ENCODE measurements at places on chromosomes 7 and 10.

GRCh38 chr7:122155566-122155965 is 11.5 kb upstream of the AASS start:
- no peak for DNase-seq

GRCh38 chr7:84154991-84155781 is 39.4 kb downstream of the SEMA3A start:
- DNase-seq: no peak

DNA sequence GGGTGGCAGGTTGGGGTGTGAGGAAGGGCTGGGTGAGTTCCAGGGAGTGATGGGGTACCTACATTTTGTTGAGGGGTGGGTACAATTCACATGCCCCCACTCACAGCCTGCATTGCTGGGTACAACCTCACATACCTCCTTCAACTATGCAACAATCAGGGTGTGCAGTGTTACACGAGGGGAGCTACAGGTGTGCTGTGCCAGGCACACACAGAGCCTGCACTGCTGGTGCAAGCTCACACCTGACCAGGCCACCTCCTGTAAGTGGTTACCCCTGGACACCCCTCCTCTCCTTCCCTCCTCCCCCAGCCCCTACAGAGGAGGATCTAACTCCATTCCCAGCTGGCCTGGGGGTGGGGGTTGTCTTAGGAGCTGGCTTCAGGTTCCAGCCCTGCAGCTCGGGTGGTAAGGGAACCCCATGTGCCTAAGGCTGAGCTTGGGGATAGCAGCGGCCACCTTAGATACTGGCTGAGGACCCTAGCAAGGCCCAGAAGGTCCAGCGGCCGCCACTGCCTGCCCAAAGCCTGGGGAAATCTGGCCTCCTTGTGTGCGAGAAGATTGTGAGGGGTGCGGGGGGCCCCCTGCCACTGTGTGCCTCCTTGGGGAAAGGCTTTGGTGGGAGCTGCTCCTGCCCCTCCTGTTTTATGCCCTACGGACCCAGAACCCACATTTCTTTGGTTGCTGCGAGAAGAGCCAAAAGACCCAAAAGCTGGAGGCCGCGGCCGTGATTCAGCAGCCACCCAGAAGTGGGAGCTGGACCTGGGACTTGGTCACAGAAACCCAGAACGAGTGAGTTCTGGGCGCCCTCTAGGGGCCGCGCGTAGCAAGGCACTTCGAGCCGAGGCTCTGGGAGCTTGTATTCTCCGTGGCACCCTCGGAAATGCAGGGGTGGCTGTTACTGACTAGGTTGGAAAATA is 10.8 kb downstream of the TLX1 start:
- peak; percentile 67 for DNase-seq

- DNase-seq: no peak
These were observed 115.9 kb upstream of the ADAM12 start for GRCh38 chr10:126504063-126504760.

- no peak for DNase-seq
These were observed 338.9 kb upstream of the MBL2 start for GRCh38 chr10:53111529-53111928.

DNA sequence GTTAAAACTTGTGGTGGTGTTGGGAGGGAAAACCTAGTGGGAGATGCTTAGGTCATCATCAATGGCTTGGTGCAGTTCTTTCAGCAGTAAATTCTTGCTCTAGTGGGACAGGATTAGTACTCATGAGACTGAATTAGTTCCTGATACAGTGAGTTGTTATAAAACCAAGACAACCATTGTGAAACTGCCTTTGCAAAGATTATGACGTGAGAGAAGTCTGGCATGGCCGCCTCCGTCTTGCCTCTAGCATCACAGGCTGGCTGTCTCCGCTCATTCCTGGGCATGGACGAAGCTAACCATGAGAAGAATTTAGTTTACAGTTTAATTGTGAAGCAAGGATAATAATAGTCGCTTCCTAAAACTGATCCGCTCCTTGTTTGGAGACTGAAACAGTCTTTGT is 186.4 kb downstream of the KIF20B start:
- DNase-seq: no peak

GRCh38 chr7:57398548-57398947 is 51.4 kb upstream of the ZNF716 start:
- no peak for DNase-seq

DNA sequence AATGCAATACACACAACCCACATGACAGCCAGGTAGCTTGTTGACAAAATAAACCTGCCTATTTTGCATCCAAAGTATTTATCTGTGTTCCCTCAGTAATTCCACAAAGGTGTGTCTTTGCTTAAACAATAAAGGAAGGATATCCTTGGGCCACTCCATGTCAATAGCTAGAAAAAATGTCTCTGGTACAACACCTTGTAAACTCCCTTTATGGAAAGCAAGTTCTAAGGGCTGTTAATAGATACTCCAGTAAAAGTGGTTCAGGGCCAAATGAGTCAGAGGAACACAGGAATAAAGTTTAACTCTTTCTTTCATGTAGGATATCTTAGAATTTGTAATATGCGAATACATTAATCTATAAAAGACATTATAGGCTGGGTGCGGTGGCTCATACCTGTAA is 96.9 kb upstream of the LRRTM3 start:
- DNase-seq: no peak

DNA sequence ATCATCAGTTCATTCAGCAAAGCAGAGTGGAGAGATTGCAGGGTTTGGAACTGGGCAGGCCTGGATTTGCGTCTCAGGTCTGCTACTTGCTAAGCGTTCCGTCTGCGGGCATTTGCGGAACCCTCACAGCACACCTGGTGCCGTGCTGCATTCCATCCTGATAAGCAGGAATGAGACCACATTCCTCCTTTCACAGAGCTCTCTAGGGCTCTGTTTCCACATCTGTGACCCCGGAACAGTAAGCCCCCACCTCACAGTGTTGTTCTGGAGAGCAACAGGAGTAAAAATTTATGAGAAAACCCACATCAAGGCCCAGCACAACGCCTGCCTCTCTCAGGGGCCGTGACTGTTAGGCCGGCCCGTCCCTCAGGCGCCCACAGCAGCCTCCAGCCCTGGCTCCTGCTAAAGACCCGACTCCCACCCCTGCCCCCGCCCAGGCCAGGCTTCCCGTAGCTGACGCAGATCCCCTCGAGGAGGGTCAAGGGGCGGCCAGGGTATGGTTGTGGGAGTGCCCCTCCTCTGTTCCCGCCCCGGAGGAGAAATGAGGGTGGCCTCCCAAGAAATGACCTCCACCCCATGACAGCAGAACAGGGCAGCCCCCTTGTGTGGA is 128.9 kb downstream of the RGS10 start:
- DNase-seq: no peak

DNA sequence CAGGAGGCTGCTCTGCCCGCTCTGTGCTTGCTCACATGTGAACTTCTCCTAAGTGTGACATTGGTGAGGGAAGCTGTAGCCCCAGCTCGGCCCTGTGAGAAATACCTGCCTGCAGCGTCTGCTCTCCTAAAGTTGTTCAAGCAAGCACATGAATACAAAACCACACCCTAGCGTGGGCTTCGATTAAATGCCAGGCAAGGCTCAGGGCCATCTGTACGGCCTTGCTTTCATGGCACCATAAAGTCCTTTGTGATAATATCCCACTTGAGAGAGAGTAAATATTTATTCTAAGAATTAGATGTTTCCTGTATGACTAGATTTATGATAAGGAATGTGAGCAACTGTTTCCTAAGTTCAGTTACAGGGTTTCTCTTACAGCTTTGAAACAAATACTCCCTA is 262.8 kb upstream of the KLF14 start:
- DNase-seq: no peak

- no peak for DNase-seq
These were observed 24.9 kb upstream of the JAZF1 start for GRCh38 chr7:28205506-28205905.

GRCh38 chr7:43278088-43278644 is 165.7 kb downstream of the HECW1 start:
- no peak for DNase-seq

GRCh38 chr7:143406002-143406357 is 2.7 kb downstream of the EPHA1 start:
- DNase-seq: no peak

- DNase-seq: no peak
These were observed 20.8 kb upstream of the PAX2 start for GRCh38 chr10:100724531-100725027.

DNA sequence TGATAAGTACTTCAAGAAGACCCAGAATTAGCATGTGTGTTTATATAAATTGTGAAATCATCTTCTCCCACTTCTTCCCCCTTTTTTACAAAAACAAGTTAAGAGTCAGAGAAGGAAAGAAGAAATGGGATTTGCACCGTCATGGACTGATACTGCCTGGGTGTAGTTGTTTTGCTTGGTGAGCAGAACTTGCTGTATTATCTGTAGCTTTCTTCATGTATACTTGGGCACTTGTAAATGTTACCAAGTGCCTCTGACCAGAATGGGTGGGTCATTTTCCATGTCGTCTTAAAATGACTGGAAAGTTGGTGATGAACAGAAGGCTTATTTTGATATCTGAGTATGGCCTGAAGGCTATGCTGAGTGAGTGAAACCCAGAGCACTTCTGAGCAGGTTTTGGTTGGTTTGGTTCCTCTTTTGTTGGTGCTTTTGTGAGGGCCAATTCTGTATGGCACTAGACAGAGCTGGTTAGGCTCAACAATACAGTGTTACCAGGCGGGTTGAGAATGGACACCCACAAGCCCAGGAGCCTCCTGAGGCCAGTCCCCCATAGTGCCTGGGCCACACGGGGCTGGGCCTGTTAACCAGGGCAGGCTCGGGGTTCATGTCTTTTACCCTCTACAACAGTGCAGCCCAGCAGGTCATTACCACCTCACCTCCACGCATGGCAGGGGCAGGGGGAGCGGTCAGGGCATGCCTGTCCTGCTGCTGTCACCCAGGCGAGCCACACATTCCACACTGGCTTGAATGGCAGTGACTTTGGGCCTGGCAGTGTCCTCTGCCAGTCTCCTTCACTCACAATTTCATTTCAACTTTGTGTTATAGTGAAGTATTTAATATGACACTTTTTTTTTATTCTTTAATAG is 115.1 kb downstream of the CCNY start:
- DNase-seq: no peak

DNA sequence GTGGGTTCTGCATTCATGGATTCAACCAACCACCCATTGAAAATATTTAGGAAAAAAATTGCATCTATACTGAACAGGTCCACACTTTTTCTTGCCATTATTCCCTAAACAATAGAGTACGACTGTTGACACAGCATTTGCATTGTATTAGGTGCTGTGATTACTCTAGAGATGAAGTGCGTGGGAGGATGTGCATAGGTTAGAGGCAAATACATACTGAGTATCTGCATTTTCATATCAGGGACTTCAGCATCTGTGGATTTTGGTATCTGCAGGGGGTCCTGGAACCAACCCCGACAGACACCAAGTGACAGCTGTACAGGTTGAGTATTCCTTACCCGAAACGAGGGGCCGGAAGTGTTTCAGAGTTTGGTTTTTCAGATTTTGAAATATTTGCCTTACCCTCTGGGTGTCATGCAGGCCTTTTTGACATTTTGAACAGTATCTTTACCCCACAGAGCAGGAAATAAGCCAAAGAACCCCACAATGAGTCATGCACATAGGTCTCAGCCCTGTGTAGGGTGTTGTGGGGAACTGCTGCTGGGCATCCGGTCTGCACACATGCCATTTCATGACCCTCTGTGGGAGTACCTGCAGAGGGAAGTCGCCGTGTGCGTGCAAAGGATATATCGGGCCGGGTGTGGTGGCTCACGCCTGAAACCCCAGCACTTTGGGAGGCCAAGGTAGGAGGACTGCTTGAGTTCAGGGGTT is 14.5 kb downstream of the NUDT5 start:
- peak; percentile 48 for DNase-seq

GRCh38 chr7:63008366-63008765 is 990.3 kb upstream of the ZNF722 start:
- DNase-seq: no peak

DNA sequence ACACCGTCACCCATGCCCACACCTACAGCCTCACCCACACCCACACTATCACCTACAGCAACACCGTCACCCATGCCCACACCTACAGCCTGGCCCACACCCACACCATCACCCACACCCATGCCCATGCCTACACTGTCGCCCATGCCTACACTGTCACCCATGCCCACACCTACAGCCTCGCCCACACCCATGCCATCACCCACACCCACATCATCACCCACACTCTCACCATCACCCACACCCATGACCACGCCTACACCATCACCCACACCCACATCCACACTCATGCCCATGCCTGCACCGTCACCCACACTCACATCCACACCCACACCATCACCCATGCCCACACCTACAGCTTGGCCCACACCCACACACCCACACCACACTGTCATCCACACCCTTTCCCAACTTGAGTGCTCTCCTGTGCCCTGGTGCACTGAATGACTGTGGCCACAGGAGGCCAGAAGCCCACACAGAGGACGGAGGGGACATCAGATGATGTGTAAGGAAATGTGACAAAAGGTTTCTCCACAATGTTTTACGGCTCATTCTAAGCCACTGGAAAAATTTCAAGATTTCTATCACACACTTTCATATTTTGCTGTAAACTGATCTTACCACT is 153.3 kb downstream of the WDR37 start:
- no peak for DNase-seq

DNA sequence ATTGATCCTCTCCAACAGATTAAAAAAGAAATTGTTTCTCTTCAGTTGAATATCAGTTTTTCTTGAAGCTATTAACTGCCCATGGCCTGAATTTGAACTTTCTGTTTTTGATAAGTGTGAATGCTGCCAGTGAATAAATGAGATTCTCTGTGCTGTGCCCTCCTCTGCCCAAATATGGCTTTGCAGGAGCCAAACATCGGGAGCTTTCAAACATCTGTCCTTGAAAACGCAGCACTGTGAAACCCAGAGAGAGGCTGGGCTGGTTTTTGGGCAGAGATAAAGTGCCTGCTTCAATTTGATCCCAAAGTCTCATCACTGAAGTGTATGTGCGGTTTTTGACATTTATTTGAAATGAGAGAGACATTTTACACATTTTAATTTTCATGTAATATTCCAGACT is 268.3 kb upstream of the SHH start:
- no peak for DNase-seq

DNA sequence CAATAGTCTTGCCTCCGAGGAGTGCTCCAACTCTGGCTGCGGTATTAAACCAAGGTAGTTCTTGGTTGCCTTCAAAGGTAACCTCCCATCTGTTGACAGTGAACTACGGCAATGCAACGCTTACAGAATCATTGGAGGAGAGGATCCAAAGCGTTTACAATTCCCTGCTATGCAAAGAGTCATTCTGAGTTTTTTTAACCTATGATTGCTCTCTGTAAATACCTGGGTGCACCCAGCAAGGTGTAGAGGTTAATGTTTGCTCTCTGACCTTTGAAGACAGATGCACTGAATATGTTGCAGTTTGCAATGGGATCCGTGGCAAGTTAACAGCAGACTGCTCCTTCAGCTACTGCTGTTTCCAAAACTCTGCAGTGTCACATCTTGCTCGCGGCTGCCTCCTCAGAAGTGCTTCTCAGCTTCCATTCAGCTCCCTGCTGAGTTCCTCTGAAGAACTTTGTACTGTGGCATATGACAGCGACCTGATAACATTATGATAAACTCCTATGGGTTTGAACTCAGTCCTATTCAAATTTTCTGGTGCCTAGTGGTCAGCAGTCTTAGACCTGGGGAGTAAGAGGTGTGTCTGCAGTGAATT is 29.0 kb downstream of the KIAA1217 start:
- DNase-seq: no peak
